AG08395 (cell line): ENCODE measurements at places on chromosomes 7 and 10.

GRCh38 chr10:116059320-116059719 lies 213.7 kb downstream of the GFRA1 start:
- no peak for DNase-seq

DNA sequence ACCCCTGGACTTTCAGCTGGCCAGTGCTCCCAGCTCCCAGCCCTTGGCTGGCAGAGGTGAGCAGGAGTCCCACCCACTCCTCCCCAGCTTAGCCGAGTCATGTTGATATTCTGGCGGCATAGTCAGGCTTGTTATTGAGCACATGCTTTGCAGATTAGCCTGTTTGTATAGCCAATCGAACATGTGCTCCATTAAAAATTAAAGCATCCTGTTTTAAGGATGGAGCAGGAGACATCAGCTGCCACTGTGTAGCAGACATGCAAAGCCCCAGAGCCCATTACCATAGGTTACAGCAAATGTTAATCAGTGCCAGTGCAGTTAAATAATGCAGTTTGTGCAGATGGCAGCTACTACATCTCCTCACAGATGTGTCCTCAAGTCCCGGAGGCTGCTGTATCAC lies 574.6 kb upstream of the GALNT17 start:
- DNase-seq, result no peak

DNA sequence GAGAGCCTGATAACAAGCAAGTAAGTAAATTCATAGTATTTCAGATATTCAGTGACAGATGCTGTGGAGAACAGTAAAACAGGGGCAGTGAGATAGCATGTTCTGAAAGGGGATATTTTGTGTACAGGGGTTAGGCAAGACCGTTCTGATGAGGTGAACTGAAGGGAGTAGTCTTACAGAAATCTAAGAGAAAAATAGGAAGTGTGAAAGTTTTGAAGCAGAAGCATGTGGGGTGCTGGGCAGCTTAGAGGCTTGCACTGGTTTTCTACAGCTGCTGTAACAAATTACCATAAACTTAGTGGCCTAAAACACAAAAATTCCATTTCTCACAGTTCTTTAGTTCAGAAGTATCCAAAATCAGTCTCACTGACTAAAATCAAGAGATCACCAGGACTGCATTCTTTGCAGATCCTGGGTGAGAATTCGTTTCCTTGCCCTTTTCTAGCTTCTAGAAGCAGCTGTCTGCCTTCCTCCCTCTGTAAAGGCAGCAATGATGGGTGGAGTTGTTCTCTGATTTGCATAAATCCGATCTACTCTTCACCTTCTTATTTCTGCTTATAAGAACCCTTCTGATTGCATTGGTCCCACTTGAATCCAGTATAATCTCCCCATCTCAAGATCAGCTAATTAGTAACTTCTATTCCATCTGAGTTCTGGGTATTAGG lies 7.5 kb upstream of the KLF14 start:
- DNase-seq, result no peak

GRCh38 chr7:68491523-68492358 lies 1106.5 kb upstream of the AUTS2 start:
- DNase-seq, result no peak

GRCh38 chr10:23897861-23898260 lies 311.1 kb upstream of the KIAA1217 start:
- no peak for DNase-seq

DNA sequence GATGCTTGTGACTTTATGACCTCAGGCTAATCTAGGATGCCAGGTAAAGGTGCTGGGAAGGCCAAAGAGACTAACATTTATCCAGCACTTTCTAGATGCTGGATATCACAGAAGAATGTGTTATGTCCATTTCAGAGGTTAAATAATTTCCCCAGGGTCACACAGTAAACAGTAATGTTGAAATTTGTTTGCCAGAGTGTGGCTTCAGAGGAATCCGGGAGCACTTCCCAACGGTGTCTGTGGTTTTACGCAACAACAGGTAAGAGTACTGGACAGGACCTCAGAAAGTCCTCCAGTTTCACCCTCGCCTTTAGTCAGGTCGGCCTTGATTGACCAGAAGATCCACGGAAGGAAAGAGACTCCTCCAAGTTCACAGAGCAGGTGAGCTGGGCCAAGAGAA lies 1.7 kb downstream of the SHTN1 start:
- DNase-seq, result no peak

DNA sequence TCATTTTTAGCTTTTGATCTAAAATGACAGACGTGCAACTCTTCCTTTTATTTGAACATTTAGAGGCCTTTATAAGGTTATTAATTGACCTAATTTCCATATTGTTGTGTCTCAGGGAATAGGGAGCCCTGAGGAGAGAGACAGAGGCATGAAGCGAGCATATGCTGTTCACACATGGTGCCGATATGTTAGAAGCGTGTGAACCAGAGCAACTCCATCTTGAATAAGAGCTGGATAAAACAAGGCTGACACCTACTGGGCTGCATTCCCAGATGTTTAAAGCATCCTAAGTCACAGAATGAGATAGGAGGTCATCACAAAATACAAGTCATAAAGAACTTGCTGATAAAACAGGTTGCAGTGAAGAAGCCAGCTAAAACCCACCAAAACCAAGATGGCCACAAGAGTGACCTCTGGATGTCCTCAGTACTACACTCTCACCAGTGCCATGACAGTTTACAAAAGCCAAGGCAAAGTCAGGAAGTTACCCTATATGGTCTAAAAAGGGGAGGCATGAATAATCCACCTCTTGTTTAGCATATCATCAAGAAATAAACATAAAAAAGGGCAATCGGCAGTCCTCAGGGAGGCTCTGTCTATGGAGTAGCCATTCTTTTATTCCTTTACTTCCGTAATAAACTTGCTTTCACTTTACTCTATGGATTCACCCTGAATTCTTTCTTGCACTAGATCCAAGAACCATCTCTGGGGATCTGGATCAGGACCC lies 80.1 kb downstream of the SEC61G start:
- DNase-seq, result no peak

DNA sequence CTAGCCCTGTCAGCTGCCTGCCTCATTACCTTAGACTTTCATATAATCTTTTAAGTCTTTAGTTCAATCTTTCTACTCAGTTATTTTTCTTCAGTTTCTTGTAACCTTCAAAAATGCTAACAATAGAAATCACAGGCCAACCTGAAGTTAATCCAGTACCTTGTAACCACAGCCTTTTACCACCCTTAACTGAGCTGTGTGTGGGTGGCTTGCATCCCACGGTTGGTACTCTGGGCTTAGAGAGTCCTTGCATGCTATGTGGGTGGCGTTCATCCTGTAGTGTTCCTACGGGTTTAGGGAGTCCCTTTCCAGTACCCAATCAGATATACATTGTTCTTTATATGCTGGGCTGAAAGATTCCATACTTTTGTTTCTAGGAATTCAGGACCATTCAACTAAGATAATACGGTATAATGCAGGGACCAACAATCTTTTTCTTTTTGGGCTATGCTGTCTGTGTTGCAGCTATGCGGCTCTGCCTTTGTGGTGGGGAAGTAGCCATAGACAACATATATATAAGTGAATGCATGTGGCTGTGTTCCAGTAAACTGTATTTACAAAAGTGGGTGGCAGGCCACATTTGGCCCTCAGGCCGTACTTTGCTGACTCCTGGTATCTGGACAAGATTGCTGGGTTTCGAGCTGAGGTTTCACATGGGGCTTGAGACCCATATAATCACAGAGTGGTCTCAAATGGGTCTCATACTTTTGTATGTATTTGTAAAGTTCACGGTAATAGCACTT lies 280.8 kb upstream of the LRGUK start:
- DNase-seq, result no peak

GRCh38 chr7:2163600-2164555 lies 68.9 kb downstream of the MAD1L1 start:
- DNase-seq, result no peak

DNA sequence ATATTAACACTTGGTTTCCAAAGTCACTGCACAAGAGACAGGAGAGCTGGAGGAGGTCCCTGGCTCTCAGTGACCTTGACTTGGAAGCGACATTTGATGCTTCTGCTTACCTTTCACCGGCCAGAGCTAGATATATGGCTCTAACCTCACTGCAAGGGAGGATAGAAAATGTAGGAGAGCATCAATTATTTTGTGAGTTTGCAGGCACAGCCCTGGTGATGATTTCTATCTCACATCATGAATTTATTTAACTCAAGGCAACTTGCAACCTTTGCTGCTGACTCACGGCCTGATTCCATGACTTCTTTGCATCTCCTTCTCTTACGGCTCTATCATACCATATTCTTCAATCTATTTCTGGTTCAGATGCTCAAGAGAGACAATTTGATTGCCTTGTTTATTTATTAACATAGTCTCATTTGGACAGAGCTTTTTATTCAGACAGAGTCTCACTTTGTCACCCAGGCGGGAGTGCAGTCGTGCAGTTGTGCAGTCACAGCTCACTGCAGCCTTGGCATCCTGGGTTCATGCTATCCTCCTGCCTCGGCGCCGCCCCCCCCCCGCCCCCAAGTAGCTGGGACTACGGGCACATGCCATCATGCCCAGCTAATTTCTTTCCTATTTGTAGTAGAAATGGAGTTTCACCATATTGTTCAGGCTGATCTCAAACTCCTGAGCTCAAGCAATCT lies 196.0 kb downstream of the REEP3 start:
- no peak for DNase-seq

GRCh38 chr10:25557136-25557535 lies 376.9 kb upstream of the MYO3A start:
- no peak for DNase-seq

DNA sequence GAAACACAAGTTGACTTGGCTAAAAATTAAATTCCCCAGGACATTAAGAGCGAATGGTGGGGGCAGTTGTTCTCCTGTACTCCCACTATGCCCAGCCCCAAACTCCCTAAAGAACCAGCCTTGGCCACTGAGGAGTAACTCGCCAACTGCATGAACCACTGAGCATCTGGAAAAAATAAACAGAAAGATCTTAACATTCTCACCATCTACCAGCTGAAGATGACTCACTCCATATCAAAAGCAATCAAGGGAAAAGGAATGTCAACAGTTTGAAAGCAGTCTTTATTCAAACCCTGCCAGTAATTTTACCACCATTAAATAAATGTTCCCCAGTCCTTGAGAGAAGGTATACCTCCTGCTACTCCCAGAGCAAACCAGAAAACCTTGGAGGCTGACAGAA lies 45.4 kb downstream of the CTTNBP2 start:
- DNase-seq, result peak; percentile 56

DNA sequence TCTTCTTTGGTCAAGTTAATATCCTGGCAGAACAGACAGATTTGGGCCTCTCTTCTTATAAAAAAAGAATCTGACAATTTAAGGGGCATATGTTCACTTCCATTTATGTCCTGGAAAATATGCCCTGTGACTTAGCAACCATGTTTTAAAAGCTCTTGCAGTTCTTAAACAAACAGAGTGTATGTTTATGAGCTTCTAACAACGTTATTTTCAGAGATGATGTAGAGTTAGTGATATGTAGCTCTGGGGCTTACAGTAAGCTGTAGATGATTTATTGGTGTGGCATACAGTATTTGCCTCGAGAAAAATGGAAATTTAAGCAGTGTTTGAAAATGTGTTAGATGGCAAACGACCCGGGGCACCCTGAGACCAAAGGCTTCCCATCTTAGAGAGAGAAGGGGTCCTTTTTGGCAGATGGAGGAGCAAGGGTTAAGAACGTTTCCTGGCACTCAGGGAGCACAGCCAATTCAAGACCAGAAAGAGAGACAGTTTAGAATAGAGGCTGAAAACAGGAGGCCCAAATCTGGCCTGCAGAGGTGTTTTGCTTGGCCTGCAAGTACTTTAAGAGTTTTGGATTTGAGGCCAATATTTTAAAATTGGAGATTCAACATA lies 397.5 kb downstream of the KCNMA1 start:
- no peak for DNase-seq

- DNase-seq, result no peak
Measured at GRCh38 chr10:118940386-118940785, 89.1 kb upstream of the NANOS1 start.

DNA sequence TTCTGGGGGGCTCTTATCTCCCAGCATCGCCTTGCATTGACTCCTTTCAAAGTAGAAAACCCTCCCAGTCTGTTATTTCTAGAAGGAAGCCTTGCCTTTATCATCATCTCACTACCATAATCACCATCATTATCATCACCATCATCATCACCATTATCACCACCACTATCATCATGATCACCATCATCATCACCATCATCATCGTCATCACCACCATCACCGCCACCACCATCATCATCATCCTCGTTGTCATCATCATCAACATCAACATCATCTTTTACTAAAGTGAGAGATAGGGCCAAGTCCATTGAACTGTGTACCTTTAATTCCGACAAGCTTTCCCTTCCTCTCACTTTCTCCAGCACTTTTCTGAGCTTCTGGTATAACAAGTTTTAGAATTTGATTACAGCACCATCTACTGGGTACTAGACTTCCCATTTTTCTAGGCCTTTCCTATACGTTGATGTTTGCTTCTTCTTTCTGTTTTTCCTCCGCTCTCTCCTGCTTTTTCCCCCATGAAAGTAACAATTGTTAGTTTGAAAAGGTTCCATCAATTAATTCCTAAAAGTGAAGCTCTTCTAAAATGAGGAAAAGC lies 226.4 kb downstream of the BUB3 start:
- DNase-seq, result peak; percentile 17

DNA sequence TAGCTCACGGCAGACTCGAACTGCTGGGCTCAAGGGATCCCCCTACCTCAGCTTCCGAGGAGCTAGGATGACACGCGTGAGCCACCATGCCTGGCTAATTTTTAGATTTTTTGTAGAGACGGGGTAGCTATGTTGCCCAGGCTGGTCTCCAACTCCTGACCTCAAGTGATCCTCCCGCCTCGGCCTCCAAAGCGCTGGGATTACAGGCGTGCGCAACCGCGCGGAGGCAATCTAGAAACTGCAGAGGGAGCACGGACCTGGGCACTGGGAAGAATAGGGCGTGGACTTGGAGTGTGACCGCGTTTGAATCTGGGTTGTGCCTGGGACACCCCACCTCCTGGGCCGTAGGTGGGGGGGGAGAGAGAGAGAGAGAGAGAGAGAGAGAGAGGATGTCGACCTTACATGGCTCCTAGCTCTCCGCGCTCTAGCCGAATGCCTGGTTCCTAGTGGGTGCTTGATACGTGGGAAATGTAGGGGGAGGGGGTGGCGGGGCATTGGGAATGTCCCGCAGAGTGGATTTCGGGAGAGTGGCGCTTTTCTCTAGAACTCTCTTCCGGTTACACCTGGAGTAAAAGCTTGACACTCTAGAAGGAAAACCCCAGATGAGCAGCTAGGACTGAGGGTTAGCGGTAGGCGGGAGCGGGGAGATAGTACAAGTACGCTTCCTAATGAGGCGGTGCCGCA lies 1.2 kb upstream of the MAP3K8 start:
- DNase-seq, result no peak

- DNase-seq, result no peak
Measured at GRCh38 chr7:31253532-31253931, 87.0 kb downstream of the NEUROD6 start.

DNA sequence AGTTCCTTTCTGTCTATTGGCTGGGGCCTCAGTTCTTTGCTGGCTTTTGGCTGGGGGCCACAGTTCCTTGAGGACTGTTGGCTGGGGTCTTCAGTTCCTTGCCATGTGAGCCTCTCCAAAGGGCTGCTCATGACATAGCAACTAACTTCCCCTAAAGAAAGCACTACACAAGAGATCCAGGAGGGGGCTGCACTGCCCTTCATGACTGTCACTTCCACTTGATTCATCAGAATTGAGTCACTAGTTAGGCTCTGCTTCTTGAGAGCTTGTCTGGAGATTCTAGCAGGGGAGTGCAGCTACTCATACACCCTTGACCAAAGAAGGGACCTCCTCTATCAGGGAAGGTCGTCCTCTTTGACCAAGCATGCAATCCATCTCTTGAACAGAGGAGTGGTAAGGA lies 38.0 kb upstream of the MKX start:
- peak; percentile 69 for DNase-seq
